ENCODE measurements at places on chromosomes 2 and 18.

GRCh38 chr18:34627137-34627920 is 82.8 kb upstream of the DTNA start:
- no peak for DNase-seq

GRCh38 chr2:56502616-56503015 is 318.8 kb downstream of the CCDC85A start:
- DNase-seq: no peak

DNA sequence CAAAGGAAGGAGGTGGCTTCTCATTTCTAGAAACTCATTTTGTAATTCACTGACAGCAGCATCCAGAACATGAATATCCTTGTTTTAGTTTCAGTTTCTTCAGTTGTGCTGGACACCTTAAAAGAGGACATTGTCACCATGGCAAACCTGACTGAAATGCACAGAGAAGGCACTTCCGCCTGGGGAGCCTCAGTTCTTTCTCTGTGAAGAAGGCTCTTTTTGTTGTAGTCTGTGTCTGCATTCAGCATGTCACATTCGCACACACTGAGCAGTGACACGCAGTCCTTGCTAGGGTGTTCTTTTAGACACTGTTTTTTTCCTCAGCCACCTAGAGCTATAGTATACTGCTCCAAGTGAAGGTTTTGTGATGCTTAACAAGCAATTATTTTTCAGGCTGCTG is 9.5 kb upstream of the RPRM start:
- no peak for DNase-seq

- DNase-seq: no peak
These were observed 110.7 kb downstream of the NFATC1 start for GRCh38 chr18:79506191-79507075.

DNA sequence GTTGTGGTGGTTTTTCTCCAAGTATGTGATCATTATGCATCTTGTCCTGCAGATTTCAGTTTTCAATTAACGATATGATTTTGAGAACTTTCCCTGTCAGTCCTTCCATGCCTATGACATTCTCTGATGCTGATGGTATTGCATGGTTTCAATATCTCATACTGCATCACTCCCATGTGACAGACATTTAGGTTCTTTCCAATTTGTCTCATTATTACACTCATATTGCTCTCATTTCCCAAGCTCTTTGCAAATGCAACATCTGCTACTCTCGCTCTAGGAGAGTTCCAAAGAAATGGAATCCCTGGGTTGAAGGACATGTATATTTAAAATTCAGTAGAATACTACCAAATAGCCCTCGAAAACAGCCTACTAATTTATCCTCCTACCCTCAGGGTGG is 125.5 kb downstream of the MARCHF4 start:
- no peak for DNase-seq

DNA sequence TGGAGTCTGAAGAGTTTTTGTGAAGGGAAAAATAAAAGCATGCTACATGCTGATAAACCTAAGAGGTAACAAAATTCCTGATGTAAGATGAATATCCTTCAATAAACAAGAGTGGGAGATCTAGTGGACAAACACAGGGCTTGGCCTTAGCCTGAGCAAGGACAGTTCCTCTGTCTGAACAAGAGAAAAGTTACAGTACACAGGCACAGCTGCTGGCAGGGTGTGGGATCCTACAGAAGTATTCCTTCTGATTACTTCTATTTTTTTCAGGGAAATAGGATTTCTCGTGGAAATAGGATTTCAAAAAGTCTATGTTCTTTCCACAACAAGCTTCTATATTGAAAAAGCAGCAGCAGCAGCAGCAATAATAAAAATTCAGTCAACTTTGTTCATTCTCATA is 54.1 kb downstream of the NBAS start:
- DNase-seq: no peak

- no peak for DNase-seq
These were observed 146.0 kb downstream of the UBE2E3 start for GRCh38 chr2:181126311-181126868.

GRCh38 chr2:164243315-164243714 is 378.0 kb downstream of the GRB14 start:
- DNase-seq: no peak

- no peak for DNase-seq
These were observed 105.1 kb downstream of the DYSF start for GRCh38 chr2:71558300-71559051.

GRCh38 chr2:75465317-75465984 is 95.3 kb downstream of the EVA1A start:
- no peak for DNase-seq
